ENCODE measurements at places on chromosomes 2 and 18.

DNA sequence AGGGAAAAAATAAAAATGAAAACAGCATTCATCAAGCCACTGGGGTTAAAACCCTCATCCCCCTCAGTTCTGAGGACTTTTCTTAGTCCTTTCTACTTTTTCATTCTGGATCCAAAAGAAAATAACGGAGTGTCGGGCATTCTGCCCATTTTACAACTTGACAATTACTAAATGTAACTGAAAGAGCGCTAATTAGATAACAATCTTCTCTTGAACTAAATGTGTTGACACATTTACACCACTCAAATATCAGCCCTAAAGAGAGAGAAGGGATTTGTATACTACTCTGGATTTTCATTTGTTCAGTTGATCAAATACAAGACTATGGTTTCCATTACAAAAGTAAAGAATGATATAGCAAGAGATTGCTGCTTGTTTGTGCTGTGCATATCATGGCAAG lies 27.5 kb downstream of the ABCA12 start:
- no peak for DNase-seq

GRCh38 chr2:85396531-85397470 lies 13.4 kb downstream of the CAPG start:
- no peak for DNase-seq

GRCh38 chr2:41375901-41376300 lies 671.9 kb upstream of the PKDCC start:
- DNase-seq: no peak

DNA sequence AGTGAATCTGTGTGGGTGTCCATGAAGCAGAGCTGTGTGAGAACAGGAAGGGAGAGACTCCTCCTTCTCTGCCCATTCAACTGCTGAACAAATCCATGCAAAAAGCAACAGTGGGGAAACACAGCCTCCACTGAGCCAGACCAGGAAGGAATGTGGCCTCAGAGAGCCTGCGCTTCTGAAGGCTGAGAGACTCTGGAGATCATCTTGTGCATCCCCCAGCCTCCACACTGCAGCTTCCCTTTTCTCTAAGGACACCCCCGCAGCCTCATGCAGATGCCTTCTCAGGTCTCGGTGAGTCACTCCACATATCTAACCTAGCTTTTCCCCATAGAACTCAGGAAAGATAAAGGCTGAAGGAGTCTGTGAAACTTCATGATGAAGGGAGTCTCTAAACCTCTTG lies 402.9 kb downstream of the TNS1 start:
- DNase-seq: no peak

DNA sequence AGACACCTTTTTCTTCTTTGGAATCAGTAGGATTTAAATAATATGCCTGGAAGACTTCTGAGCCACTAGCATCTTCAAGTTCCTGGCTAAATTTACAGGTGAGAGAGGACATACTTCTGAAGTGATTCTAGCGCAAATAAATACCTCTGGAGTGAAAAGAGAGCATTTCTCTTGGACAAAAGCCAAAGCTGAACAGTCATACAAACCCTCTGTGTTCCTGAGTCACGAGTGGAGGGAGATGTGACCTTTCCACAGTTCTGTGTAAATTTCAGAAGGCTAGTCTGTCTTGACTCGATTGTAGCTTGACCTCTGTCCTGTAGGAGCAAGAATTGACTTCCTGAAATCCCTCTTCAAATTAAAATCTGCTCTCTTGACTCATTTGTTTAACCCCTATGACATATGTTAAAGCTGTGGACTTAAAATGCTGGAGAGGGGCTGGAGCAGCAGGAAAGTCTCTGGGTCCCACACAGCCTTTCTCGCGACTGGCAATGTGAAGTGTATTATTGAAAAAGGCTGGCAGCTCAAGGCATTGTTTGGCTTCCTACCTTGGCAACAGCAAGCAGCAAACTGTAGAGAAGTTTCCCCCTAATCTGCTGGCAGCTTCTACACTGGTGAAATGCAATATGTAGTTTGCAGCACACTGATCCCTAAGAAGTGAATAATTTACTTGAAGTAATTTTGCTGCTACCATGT lies 79.6 kb upstream of the GCFC2 start:
- no peak for DNase-seq

DNA sequence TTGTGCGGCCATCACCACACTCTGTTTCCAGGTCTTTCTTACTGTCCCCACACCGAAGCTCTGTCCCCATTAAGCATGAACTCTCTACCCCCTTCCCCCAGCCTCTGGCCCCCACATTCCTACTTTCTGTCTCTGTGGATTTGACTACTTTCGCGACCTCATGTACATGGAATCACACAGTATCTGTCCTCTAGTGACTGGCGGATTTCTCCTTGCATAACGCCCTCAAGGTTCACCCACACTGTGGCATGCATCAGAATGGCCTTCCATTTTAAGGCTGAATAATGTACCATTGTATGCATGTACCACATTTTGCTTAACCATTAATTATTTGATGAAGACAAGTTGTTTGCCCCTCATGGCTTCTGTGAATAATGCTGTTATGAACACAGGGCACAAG lies 467.6 kb upstream of the HS6ST1 start:
- DNase-seq: no peak

DNA sequence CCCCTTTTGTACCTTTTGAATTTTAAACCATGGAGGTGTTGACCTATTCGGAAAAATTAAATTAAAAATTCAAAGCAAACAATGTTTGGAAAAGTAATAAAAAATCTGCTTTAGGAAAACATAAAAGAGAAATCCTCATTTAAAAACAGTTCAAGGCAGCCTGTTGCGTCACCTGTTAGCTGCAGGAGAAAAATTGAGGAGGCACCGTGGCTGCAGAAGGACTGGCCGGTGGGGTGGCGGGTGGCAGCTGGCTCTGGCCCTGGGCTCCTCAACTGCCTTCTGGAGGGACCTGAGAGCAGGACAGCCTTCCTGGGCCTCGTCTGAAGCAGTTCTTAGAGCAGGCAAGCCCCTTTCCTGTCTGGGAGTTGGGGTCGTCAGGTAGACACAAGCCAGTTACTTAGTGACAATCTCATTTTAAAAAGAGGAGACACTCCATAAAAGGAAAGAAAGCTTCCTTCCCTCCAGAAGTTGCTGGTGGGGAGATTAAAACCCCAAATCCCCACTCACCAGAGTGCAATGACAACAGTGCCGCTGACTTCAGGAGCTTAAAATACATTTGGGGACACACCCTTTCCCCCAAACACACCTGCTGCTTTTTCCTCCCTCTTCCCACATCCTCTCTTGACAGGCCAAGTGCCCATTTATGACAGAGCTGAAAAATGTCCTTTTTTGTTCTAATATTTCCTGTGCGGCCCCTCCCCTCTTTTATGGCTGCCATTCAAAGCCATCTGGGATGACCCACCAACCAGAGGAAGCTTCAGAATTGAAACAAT lies 9.7 kb downstream of the ZBTB7C start:
- DNase-seq: no peak

GRCh38 chr18:28036488-28036887 lies 140.4 kb downstream of the CDH2 start:
- no peak for DNase-seq

DNA sequence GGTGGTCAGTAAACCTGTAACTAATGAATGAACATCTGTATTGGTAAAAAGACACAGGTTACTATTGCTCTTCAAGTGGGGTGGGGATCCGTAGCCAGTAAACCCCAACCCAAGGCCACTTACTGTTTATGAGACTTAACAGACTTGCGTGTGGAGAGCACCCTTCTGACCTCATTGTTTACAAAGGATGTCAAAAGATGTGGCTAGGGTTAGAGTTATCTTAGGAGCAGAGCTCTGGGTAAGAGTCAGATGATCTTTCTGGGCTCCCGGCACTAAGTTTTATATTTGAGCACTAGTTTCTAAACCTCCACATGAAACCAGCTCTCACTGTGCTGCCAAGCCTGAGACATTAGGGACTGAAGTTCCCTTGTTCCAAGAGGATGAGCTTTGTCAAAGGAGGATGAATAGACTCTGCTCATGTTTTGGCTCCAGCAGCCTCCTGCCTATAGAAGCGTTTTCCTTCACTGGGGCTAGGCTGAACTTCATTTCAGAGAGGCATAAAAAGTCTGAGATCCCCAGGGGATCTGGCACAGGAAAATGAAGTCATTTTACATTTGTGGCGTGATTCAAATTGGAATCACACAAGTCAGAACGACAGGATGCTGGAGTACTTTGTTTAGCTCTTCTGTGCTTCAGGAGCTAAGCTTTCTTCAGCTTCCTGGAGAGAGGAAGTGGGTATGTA lies 403.1 kb upstream of the TRIB2 start:
- no peak for DNase-seq

- no peak for DNase-seq
Observed at GRCh38 chr2:220127311-220127710, 499.9 kb downstream of the SLC4A3 start.

DNA sequence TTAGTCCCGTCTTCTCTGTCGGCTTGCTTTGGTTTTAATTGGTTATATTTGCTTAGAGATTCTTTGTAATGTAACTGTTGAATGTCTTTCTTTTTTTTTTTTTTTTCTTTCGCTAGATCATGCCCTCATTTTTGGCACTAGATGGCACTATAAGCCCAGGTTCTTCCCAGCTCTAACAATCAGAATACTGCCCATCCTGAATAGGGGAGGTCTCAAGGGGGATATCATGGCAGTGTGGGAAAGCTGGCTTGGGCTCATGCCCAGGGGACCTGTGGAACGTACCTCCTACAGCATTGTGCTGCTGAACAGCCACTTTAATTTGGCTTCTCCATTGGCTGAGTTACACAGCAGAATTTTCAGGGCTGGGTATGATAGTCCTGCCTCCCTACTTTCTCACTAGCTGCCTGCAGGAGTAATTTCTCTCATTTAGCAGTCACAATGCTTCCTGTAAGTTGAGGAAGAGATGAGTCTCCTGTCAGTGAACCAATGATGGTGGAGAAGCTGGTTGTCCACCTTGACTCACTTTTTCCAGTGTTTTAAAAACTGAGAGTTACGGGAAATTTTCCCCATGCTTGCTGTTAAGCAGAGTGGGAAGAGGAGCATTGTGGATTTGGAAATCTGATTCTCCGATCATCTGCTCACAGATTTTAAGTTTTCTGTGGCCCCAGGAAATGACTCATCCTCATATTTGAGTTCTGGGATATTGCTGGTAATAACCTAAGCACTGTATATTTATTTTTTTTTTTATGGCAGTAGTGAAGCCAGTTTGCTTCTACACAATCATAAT lies 47.2 kb downstream of the RAD51AP2 start:
- no peak for DNase-seq

DNA sequence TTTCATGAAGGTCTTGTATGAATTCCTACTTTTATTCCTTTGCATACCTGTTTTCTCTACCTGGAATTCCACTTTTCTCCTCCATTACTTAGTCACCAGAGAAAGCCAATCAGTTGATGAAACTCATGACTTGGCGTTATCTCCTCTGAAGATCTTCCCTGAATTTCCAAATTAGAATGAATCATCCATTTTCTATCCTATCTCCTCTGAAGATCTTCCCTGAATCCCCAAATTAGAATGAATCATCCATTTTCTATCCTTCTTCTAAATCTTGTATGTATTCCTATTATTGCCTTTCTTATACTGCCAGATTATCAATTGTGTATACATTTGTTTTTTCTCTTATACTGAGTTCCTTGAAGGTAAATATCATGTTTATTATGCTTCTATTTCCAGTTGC lies 440.4 kb downstream of the CCDC85A start:
- no peak for DNase-seq

DNA sequence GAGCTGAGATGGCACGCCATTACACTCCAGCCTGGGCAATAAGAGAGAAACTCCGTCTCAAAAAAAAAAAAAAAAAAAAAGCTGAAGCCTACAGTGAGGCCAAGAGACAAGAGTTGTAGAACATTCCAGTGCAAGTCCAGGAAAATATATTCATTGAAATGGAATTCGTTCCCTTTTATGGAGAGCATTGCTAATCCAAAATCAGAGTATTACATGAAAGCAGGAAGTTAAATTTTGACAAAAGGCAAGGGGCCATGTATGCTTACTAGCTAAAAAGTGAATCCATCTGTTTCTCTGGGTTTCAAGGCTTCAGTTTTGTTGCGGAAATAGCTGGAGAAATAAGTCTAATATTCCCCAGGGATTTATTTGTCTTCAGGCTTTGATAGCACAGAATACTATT lies 471.7 kb downstream of the THSD7B start:
- DNase-seq: no peak

- no peak for DNase-seq
Observed at GRCh38 chr2:174072069-174072468, 106.9 kb upstream of the SP3 start.

GRCh38 chr2:102895376-102895775 lies 133.5 kb downstream of the TMEM182 start:
- no peak for DNase-seq

GRCh38 chr18:49893036-49893435 lies 79.7 kb upstream of the ACAA2 start:
- no peak for DNase-seq

- no peak for DNase-seq
Observed at GRCh38 chr2:120749506-120750431, 14.1 kb downstream of the GLI2 start.

DNA sequence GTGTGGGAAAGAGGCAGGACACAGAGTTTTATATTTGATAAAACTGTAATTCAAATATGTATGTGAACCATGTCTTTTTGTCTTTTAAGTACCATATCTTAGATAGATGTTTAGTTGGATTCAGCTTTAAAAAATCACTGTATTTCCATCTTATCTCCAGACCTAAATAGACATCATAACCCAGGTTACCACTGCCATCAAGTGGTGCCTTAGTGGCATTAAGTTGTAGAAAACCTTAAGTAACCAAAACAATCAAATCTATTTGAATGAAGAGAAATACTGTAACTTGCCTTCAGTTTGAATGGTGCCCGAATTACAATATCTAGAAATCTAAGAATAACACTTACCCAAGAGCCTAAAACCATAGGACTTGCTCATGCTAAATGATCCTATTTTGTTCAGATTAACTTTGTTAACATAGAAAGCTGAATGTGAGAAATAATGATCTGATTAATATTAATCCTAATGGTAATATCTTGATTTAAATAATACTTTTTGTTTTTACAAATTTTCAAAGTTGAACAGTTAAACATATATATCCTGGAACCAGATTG lies 92.5 kb upstream of the MAP2 start:
- no peak for DNase-seq

DNA sequence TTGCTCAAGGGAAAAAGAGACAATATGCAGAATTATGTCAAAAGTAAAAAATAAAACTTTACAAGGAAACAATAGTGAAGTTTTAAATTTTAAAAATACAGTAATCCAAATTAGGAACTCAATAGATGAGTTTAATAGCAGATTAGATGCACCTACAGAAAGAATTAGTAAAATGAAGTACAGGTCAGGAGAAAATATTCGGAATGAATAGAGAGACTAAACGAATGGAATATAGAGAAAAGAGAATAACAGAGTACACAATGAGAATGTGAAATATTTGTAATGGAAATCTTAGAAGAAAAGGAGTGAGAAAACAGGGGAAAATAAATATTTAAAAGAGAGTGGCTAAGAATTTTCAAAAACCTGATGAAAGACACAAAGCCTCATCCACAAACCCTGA lies 275.7 kb upstream of the MMADHC start:
- no peak for DNase-seq

Data from activated T-cell treated with anti-CD3 and anti-CD28 coated beads for 24 hours (primary cell).